ENCODE measurements at places on chromosomes 6 and 20.

- no peak for DNase-seq
Measured at GRCh38 chr6:110617057-110617456, 140.6 kb upstream of the SLC22A16 start.

DNA sequence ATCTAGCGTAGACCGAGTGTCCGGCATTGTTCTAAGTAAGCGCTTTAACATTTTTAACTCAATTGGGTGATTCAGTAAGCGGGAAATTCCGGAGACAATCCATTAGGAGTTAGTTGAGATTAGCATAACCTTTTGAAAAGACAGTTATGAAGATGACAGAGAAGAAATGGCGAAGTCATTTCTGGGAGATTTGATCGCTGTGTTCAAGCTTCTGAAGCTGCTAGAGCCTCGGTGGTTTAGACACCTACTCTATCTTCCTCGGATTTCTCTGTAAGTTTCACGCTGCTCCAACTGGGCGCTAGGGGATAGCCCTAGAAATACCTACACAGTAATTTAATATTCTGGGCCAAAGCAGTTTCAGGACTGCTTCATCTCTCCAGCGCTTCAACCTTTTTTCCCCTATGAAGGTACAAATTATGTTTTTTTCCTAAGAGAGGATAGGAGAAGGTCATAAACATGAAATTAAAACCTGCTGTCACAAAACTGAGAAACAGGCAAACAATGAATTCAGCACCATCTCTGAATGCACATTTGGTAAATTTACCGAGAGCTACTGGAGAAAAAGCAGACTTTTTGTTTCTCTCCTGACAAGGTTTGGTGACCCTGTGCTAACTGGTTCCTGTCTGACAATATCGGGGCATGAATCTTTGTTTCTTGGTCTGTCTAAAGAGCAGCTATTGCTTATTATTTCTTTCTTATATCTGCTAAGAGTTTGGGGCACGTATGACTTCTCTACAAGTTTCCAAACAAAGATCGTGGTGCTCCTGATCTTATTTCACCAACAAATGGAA is 22.4 kb downstream of the ZNF311 start:
- DNase-seq: no peak

- DNase-seq: no peak
Measured at GRCh38 chr6:156630613-156631302, 146.4 kb upstream of the ARID1B start.

GRCh38 chr20:38139977-38140753 is 24.9 kb downstream of the TGM2 start:
- DNase-seq: no peak

DNA sequence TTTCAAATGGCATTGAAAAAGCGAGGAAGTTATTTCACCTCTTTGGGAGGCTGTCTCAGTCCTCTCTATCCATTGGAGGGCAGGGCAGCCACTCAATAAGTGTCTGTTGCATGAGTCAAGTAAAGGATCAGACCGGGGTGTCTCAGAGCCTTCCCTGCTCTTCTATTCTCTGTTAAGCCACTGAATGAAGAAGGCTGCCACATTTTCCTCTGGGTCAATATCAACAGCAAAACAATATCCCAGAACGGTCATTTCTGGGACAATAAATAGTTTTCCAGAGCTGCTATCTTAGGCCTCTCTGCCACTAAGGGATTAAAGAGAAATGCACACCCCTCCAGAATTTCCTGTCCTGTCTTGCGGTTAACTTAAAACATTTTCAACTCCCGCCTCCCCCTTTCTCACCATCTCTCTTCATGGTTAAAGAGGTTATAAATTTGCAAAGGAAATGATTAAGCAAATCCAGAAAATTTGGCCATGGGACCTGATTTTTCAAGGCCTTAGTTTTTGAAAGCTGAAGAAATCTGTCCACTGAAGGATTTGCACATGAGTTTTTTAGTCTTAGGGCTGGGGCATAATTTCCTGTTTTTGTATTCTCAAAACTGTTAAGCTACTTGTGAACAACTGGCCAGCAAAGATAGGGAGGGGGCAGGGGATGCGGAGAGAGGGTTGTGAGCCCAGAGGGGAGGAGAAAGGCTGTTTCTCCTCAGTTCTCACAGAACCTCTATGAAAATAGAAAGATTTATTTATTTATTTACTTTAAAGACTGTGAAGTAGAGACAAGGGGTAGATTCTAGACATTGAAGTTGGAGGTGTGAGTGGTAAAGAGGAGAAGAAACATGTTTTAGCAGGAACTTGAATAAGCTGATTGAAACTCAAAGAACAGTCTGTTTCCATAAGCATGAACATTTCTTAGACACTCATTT is 135.7 kb downstream of the BCAS1 start:
- no peak for DNase-seq

- DNase-seq: no peak
Measured at GRCh38 chr6:158061709-158062461, 80.2 kb downstream of the SYNJ2 start.

DNA sequence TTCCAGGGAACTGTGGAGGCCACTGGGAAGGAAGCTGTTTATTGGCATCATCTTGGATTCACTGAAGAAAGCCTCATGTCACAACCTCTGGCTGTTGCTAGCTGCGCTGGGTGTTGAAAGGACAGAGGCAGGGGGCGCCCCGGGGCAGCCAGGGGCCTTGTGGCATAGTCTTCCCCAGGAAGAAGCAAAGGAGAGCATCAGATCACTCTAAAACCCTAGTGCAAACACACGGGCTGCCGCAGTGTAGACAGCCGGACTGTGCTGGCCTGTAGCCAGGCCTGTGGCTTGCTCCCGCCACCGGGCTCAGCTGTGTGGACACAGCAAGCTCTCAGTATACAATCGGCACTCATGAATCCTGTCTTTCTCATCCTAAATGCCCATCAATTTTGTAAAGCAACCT is 23.8 kb upstream of the SMOC2 start:
- DNase-seq: no peak

DNA sequence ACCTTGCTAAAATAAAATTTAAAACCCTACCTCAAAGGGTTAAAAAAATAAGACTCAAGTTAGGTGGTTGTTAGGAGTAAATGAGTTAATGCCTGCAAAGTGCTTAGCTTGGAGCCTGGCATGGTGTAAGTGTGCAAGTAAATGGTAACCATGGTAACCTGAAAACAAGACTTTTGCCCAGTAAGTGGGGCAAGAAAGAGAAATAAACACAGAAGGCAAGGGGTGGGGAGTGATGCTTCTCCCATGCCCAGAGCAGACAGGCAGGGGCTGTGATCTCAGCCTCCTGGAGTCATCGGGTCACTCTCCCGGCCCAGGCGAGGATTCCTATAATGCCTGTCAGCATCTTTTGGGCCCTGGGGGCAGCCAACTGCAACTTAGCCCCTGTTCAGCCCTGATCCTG is 59.2 kb upstream of the SLC32A1 start:
- no peak for DNase-seq

- DNase-seq: no peak
Measured at GRCh38 chr20:32278199-32278643, 770 bp downstream of the KIF3B start.

GRCh38 chr6:106097411-106098231 is 11.5 kb downstream of the PRDM1 start:
- DNase-seq: no peak

GRCh38 chr6:50889497-50889896 is 70.8 kb downstream of the TFAP2B start:
- DNase-seq: no peak

DNA sequence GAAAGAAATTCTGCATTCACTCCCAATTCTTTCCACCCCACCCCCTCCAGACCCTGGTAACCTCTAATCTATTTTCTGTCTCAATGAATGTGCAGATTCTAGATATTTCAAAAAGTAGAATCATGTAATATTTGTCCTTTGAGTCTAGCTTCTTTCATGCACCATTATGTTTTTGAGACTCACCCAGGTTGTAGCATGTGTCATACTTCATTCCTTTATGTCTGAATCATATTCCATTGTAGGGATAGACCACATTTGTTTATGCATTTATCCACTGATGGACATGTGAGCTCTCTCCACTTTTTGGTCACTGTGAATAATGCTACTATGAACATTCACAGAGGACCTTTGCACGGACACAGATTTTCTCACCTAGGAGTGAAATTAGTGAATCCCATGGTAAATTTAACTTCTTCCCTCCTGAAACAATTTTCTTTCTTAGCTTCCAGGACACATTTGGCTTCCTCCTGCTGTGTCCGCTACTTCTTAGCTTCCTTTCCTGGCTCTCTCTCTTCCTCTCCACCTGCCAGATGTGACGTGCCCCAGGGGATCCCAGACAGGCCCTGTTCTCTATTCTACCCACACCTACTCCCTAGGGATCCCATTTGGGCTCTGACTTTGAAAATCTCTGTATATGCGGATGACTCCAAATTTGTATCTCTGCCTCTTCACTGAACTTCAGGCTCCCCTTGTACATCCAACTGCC is 24.1 kb upstream of the ARFGEF2 start:
- no peak for DNase-seq

- DNase-seq: no peak
Measured at GRCh38 chr6:32291543-32291942, 67.7 kb upstream of the NOTCH4 start.

DNA sequence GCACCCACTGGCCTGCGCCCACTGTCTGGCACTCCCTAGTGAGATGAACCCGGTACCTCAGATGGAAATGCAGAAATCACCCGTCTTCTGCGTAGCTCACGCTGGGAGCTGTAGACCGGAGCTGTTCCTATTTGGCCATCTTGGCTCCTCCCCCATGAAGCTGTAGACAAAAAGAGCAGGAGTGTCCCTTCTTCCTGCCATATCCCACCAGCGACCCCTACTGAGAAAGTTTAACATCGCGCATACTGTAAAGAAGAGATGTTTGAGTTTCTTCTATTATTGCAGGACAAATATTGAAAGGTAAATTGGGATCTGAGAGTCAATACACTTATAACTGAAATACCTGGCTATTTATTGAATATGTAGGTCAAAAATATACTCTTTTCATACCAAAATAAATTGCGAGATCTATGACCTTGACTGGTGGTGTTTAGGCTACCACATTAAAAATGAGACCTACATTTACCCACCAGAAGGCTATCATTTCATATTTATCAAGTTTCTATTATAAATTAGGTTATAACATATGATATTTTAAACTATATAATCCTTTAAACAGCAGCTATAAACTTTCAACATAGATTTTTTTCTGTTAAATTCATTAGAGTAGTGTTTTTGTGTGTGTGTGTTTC is 586.3 kb downstream of the HTR1B start:
- DNase-seq: peak; percentile 74

DNA sequence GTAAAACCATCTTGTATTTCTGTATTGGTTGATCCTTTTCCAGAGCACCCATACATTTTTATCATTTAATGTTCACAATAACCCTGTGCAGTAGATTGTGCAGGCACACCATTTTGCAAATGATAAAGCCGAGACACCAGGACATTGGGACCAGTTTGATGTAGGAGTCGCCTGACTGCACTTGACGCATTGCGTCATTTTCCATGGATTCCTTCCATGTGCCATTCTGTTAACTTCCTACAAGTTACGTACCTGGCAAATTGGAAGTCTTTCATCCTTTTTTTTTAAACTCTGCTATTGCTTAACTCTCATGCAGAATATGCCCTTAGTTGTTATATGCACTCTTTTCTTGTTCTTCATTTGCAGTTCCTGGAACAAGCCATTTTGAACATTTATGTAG is 43.0 kb downstream of the PRPH2 start:
- no peak for DNase-seq

DNA sequence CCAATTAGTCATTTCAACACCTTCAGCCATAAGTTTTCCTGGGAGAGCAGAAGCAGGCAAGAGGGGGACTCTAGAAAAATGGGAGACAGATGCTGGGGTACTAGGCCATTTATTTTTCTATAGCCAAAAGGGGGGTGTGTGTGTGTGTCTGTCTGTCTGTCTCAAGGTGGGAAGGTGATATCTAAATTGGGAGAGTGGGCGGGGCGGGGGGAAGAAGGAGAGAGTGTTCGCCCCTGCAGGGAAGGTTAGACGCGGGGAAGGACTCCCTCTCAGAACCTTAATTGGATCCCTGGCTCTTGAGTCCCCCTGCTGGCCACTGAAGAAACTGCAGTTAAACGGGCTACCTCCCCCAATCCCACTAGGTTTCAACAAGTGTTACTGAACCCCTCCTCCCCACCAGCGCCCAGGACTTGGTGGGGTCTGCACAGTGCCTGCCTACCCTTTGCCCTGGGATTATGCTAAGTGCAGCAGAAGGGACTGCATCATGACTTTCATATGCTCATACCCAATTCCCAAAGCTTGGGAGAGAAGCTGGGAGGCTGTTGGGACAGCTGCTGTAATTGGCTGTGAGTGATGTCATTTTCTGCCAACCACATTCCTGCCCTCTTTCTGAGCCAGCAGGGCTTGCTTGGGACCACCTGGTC is 45.8 kb downstream of the FOXP4 start:
- peak; percentile 33 for DNase-seq

DNA sequence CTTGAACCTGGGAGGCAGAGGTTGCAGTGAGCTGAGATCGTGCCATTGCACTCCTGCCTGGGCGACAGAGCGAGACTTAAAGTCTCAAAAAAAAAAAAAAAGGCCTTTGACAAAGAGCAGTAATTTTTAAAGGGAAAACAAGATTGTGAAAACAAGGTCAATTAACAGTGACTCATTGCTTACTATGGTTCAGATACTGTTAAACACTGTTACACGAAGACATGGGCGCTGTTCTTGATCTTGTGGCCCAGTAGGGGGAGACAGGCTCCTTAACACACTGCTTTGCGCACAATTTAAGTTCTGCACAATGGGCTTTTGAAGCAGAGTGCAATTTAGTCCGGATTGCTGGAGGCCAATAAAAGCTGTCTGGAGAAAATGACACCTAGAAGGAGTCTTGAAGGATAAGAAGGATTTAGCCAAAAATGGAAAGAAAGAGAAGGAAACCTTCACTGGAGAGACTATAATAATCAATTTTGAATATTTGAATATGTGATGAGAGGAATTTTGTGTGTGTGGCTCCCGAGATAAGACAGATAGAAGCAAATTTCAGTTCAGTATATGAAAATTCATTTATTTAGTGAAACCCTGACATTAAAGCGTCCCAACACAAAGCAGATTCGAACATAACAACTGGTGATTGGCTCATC is 6.0 kb upstream of the LATS1 start:
- DNase-seq: no peak

- no peak for DNase-seq
Measured at GRCh38 chr6:3406362-3406821, 50.5 kb downstream of the SLC22A23 start.

DNA sequence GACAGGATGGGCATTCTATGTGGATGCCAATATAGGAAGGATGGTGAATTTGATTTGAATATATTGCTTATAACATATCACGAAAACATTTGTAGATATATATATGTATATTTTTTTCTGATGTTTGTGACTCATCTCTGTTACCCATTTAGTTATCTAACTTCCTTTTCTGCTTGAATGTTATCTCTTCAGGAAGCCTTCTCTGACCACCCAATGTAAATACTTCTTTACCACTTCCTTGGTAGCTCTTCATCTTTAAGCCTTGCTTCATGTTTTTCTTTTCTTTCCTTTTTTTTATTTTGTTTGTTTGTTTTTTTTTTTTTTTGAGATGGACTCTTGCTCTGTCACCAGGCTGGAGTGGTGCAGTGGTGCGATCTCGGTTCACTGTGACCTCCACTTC is 260.5 kb upstream of the EPHA7 start:
- no peak for DNase-seq

GRCh38 chr6:142846883-142847287 is 98.1 kb downstream of the HIVEP2 start:
- no peak for DNase-seq

Data from NT2/D1 (cell line).